ENCODE measurements at places on chromosomes 6 and 20.
A peak's percentile ranks its signal among the peaks of the same experiment; 100 is the strongest.

DNA sequence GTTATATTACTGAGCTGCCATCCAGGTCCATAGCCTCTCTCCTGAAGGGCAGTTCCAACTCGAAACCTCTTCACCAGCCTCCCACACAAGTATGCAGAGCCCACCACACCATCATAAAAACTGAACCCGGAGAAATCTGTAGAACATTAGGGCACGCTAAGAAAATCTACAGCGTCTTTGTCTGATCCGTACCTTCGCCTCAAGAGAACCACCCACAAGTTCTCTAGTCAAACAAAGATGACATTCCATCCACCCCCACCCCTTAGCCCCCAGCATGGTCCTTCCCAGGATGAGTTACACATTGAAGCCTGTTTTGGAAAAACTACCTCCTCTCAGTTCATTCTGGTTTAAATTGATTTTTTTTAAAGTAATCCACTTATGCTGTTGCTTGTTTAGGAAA lies 219.7 kb downstream of the ZMYND8 start:
- DNase-seq, result no peak

GRCh38 chr6:4487538-4487937 lies 288.7 kb upstream of the CDYL start:
- DNase-seq, result no peak

DNA sequence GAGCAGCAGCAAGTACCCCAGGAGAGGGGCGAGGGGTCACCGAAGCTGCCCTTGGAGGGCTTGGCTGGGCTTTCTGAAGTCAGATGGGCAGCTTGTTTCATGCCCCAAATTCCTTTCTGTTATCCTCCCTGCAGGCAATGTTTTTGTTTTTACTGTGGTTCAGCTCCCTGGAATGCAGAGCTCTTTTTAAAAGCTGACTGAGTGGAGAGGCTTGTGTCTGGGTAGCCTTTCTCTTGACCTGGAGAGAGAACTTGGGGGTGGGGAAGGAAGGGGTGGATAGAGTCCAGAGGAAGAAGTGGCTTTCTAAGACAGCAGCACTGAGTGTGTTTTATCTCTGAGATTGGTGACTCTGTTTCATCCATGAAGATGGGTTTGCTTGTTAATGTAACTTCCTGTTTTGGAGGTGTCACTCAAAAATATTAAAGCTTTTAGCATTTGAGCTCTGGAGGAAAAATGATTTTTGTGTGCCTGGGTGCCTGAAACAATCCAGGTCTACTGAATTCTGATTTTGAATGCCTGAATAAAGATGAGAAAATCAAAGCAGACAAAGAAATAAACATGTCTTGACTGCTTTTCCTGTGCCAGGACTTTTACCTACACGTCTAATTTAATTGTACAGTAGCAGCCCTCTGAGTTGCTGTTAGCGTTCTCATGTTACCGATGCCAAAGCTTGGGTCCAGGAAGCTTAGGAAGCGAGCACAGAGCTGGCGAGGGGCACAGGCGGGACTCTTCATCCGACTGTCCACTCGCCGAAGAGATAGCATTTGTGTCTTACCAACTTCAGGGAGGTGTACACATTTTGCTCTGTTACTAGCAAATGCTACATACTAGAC lies 78.2 kb upstream of the EEF1E1 start:
- no peak for DNase-seq

GRCh38 chr6:42040856-42041480 lies 9.4 kb upstream of the TAF8 start:
- DNase-seq, result no peak

DNA sequence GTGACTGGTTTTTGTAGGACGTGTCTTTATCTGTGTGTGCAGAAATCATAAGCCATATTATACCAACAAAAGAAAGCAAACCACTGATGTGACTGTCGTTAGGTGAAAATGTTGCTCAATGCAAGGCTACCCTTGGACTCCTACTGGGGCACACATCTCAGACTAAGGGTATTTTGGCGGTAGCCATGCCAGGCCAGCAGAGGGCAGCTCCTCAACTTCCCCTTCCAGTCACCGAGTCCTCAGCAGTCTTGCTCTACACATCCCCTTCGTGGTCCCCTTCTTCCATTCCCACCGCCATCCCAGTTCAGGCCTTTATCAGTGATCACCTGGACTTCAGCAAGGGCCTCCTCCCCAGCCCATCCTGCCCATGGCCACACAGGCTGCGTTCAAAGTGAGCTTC lies 113.7 kb upstream of the GGTLC1 start:
- DNase-seq, result no peak

DNA sequence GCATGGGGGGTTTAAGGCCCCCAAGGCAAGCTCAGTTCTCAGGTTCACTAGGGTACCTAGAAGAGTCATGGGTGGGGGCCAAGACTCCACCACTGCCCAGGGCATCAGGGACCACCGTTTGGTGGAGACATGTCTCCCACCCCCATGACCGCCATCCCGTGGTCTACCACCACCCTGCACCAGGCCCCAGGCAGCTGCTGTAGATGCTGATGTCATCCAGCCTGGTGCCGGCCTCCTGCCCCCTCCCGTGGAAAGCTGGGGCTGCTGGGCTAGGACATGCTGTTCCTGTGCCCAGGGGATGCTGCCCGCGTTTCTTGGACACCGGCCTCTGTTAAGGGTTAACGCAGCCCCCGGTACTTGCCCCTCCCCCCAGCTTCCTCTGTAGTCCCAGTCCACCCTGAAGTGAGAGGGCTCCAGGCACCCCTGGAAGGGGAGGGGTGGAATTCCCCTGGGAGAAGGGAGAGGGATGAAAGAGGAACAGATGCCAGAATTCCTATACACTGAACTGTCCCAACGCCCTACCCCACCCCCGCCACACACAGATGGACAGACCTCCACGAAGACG lies 587 bp downstream of the IP6K3 start:
- no peak for DNase-seq

- DNase-seq, result peak; percentile 32
These were observed 17.0 kb downstream of the CRISP1 start for GRCh38 chr6:49849213-49849907.

- DNase-seq, result no peak
These were observed 20.4 kb upstream of the TMEM242 start for GRCh38 chr6:157343732-157344131.

DNA sequence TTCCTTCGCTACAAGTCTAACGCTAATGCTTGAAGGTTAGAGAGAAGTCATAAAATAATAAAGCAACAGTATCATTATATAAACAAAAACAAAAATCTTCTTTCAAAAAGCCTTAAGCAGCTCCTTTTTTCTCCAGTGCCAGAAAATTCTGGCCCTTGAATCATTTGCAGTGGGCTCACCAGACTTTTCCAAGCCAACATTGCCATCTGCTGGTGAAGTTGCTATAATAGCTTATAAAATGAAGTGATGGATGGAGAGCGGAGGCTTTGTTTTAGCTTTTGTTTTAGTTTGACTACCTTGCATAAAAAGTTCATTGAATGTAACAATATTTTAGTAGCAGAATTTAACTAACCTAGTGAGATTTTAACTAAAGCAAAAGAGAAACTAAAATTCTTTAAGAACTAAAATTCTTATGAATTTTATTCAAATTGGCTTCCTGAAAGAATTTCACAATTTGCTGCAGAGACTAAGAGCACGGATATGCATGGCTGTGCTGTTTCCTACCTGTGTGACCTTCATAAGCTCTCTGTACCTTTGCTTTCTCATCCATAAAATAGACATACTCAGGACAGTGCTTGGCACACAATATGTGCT lies 44.8 kb upstream of the SLC2A12 start:
- DNase-seq, result peak; percentile 76

DNA sequence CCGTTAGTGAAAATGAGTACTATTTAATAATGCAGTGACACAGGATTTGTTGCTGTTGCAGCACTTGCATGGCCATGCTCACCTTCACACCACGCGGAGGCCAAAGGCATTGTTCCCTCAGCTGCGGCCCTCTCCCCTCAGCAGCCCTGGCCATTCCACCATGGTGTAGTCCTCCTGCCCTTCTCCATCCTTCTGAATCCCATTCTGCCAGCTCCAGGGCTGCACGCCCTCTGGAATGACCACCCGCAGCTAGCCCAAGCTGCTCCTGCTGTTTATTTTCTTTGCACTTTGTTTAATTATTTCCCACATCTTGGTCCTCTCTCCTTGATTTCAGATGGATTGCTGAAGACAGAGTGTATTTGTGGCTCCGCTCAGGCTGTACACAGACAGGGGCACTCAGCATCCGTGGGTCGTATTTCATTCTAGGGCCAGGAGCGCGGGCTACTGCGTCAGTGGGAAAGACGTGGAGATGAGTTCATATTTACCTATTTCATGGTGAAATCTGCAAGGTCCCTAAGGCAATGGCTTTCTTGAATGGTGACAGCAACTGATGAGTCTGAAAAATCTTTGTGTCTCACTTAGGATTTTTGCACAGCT lies 81.4 kb upstream of the DUSP22 start:
- peak; percentile 15 for DNase-seq

- DNase-seq, result no peak
These were observed 1.2 kb downstream of the ARFGAP1 start for GRCh38 chr20:63273635-63274380.

- DNase-seq, result no peak
These were observed 398.3 kb downstream of the LAMA2 start for GRCh38 chr6:129281168-129281796.

GRCh38 chr6:36757206-36757605 lies 59.6 kb downstream of the RAB44 start:
- no peak for DNase-seq

GRCh38 chr20:36562724-36563123 lies 10.7 kb upstream of the TGIF2 start:
- DNase-seq, result no peak

GRCh38 chr6:108804956-108805355 lies 43.3 kb upstream of the ARMC2 start:
- DNase-seq, result no peak

DNA sequence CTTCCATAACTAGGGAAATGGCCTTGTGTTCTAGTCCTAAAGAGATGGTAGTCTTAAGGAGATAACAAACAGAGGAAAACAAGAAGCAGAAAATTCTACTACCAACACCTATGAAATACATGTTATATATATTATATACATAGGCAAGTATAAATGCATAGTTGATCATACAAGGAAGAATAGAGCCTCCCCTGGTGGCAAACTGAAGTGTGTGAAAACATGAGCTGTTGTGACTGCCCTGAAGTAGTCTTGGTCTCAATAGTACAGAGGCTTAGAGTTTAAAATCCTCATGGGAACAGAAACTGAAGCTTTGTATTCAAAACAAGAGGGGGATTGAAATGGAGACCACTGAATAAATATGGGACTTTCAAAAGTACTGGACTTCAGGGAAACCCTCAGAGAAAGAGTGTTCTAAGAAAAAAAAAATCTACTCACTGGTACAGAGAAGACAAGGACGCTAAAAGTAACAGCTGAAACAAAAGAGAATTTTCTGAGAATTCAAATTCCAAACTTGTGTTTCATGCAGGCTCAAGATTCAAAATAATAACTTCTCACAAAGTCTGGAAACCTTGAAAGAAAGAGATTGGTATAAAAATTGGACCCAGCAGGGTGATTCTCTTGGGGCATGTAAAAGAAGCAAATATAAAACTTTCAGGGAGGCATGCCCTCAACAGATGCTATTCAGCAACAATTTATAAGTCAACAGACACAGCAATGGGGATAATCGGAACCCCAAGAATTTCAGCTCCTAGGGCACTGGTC lies 59.7 kb upstream of the SAMD3 start:
- DNase-seq, result peak; percentile 9

- DNase-seq, result no peak
These were observed 420 bp downstream of the CENPQ start for GRCh38 chr6:49463612-49463967.

GRCh38 chr6:131013495-131013894 lies 49.5 kb downstream of the EPB41L2 start:
- no peak for DNase-seq

- DNase-seq, result no peak
These were observed 632.7 kb upstream of the PTCHD4 start for GRCh38 chr6:48743738-48744137.

- DNase-seq, result no peak
These were observed 67.4 kb upstream of the LOC128125822 start for GRCh38 chr6:63504777-63505384.

- no peak for DNase-seq
These were observed 546.9 kb downstream of the HACE1 start for GRCh38 chr6:104312851-104313250.

DNA sequence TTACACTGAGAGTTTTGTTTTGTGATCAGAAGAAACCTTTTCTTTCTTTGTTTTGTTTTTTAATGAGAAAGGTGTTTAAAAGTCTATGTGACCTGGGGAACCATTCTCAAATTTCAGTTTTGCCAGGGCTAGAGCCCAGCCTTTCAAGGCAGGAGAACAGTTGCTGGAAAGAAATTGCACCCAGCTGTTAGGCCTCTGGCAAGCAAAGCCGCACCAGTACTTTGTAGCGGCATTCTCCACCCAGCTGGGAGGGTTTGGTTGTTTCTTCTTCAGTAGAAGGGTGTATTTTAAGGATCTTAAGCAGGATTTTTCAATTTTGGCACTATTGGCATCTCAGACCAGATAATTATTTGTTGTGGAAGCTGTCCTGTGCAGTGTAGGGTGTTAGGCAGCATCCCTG lies 16.6 kb upstream of the MAPK13 start:
- no peak for DNase-seq

GRCh38 chr6:105645958-105646357 lies 243.1 kb upstream of the PREP start:
- DNase-seq, result no peak

GRCh38 chr20:25339608-25340007 lies 51.0 kb downstream of the ABHD12 start:
- no peak for DNase-seq

DNA sequence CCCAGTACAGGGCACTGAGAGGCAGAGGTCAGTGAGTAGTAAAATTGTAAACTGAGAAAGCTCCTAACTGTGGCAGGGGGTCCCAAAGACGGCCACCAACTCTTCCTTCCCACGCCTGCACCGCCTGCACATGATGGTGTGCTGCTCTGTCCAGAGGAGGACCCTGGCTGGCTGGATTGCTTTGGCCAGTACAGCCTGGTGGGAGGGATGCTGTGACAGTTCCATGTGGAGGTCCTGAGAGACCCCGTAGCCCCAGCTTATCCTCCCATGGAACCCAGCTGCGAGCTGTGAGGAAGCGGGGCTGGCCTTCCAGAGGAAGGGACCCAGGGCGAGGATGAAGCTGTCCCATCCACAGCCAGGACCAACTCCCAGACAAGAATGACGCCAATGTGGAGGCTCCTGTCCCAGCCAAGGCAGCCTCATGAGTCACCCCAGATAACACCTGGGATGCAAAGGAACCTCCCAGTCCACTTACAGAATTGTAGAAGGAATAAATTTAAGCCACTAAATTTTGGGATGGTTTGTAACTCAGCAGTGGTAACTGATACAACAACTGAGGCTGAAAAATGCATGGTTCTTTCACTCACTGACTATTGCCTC lies 2.0 kb upstream of the ACSS1 start:
- DNase-seq, result no peak
